Inflammatory macrophage (primary cell): ENCODE measurements at places on chromosomes 2 and 18.

DNA sequence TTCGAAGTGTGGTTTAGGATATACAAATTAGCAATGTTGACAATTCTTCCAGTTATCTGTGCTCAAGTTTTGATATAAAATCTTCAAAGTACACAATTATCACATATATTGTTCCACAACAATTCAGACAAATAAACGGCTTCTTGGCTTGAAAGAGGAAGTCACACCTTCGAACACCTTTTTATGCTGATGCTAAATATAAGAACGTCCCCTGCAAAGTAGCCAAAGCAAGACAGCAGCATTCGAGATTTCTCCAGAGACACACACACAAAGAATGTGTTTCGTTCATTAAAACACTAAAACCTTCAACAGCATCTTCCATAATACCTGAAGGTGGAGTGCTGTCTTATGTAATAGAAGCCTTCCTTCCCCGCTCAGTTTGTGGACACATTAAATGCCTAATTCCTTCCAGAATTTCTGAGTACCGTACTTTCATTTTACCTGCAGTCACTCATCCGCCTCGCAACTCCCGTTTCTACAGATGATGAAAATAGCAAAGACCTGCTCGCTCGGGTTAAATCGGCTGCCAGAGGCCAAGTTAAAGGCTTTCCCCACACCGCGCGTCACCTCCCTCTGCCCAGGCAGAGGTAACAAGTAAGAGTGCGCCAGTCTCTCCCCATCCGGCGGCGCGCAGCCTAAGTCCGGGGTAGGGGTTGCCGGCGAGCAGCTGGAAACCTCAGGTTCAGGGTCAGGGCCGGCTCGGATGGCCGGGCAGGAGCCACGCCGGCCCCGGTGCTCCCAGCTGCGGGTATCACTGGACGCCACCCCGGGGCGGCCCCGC is 847 bp downstream of the SERPINE2 start:
- peak; percentile 5 for DNase-seq

- no peak for DNase-seq
Observed at GRCh38 chr2:101418460-101419095, 31.3 kb upstream of the CREG2 start.

DNA sequence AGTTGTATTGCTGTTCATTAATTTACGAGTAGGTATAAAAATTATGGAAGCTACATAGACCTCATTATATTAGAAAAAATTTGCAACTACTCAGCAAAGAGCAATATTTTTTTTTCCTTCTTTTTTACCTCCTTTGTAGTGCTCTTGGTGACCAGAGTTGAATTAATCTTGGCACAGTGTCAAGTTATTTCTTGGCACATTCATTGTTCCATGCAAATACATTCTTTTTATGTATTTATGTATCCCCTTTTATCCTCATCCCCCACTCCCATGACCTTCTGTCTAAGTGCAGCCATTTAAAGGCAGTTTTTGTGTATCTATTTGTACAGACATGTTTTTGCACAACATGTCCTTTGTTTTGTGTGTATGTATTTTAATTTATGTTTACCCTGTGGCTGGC is 224.5 kb downstream of the CCDC102B start:
- no peak for DNase-seq

- DNase-seq, result peak; percentile 56
Observed at GRCh38 chr2:227805578-227805977, 8.1 kb upstream of the CCL20 start.

DNA sequence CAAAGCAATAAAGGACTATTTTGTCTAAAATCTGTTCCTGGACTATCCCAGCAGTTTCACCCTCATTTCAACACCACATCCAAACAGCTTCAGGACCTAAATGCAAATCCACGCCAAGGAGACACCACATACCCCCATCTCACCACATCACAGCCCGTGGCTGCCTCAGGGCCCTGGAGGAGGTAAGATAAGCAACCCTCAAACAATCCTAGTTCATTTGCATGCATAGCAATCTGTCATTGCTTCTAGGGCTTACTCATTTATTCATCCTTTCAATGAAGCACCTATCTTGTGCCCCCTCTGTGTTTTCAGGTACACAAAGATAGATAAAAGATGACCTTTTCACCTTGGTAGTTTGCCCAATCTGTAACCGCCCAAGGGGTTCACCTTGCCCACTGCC is 86.5 kb downstream of the VSNL1 start:
- no peak for DNase-seq

DNA sequence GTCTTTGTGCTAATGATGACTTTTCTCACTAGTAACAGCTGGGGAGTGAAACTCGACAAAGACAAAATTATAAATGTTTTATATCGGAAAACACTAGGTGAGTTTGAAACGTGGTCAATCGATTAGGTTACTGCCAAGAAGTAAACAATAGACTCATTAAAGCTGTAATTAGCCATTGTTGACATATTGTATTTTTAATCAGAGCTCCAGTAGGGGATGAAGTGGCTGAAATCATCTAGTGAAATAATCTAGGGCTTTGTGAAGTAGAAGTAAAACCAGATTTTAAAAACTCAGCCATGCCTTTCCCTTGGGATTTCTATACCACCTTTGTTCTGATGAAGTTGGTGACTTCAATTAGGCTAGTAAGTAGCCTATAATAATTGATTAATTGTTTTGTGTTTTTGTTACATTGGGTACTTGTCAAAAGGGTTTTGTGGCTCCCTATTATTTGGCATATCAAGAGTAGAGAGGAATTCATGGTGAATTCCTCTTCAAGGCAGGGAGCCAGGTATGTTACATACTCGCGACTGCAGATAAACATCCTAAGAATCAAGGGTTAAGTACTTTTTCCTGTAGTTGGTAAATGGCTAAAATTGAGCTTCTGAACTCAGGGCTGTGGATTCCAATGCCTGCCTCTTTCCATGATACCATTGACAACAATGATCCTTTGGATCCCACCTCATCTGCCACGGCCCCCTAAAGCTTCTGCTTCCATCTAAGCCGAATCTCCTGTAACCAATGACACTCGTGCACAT is 31.6 kb downstream of the RAB27B start:
- DNase-seq, result no peak

DNA sequence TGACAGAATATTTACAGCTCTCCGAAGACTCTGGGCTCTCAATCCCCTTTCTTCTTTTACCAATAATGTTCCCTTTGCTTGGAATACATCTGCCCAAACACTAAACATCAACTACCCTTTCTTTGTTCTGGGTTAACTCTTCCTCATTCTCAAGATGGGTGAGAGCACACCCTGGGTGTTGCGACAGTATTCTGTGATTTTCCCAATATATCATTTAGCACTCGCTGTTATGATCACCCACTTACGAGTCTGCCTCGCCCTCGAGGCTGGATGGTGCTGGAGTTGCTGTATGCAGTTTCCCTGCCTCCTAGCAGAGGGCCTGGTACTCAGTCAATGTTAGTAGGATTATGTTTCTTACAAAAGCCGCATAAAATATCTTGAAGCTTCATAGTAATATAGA is 93.2 kb downstream of the SOCS6 start:
- peak; percentile 87 for DNase-seq

GRCh38 chr18:12930908-12931307 is 16.9 kb upstream of the SEH1L start:
- DNase-seq, result no peak

GRCh38 chr2:15645720-15646385 is 54.2 kb downstream of the DDX1 start:
- DNase-seq, result no peak

- no peak for DNase-seq
Observed at GRCh38 chr2:147068071-147068470, 776.8 kb upstream of the ACVR2A start.

GRCh38 chr2:174780191-174780840 is 16.0 kb upstream of the CHRNA1 start:
- DNase-seq, result no peak

- DNase-seq, result no peak
Observed at GRCh38 chr2:71865391-71865965, 282.2 kb downstream of the CYP26B1 start.

- no peak for DNase-seq
Observed at GRCh38 chr2:216084547-216084946, 2.8 kb downstream of the TMEM169 start.

GRCh38 chr18:49856496-49856895 is 43.2 kb upstream of the ACAA2 start:
- no peak for DNase-seq

DNA sequence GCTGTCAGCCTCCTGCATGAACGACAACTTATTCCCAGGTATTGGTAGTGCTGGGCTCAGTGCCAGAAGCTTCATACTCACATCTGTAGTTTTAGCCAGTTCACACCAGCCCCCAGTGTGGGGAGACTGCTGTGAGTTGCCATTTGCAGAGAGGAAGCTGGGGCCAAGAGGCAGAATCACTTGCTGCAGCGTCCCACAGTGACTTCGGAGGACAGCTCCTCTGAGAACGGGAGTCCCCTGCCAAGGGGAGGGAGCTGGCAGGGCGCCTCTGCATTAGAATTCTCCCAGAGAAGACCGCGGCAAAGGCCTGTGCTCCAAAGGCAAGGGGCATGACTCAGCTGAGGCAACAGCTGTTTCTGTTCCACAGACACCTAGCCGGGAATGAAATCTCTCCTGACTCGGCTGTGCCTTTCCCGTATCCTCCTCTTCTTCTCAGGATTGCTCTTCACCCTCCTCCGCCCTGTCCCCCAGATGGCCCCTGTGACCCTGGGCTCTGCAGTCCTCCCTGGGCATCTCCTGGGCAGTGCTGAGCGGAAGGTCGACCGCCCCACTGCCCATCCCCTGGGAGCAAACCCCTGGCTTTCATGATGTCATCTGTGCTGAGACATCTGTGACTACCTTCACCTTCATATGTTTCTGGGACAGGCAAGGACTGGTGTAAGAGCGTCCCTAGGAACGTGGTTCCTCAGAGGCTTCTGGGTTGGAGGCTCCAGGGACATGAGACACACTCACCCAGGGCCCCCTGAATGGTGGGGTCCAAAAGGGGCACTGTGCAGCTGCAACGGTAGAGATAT is 18.0 kb downstream of the MAL start:
- DNase-seq, result no peak

DNA sequence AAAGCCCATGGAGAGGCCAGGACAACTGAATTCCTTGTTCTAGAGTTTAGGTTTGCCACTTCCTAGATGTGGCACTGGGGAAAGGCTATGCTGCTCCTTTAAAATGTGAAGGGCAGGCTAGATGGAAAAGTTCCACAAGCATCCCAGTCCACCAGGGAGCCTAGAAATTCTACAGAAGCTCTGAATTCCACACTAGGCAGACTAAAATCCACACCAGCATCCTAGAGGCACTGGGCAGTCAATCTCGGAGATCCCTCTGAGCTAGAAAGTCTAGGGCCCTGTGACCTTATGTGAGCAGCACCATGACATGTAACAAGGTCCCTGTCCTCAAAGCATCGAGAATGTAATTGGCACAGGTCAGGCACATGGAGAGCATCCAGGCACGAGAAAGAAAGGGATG is 71.5 kb downstream of the LYPD1 start:
- no peak for DNase-seq

GRCh38 chr2:241769819-241770184 is 6.8 kb upstream of the GAL3ST2 start:
- no peak for DNase-seq

- DNase-seq, result no peak
Observed at GRCh38 chr2:24720310-24720709, 72.9 kb downstream of the PTRHD1 start.

- no peak for DNase-seq
Observed at GRCh38 chr18:56433919-56434318, 204.5 kb downstream of the TXNL1 start.

DNA sequence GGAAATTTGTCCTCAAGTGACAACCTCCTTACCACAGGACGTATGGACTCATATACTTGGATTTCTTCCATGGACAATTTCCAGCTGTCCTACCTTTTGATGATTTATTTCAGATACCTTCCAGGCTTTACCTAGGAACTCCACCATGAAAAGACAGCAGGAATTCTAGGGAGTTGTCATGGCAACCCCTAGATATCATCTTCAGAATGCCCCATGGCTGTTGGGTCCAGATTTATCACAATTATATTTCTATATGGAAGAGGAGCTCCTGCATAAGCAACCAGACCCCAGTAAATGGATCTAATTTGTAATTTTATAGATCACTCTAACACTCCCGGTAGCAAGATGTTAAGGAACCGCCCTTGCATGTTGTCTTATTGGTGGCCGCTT is 102.3 kb upstream of the ZNF521 start:
- DNase-seq, result no peak
